ENCODE measurements at places on chromosomes 2 and 18.

DNA sequence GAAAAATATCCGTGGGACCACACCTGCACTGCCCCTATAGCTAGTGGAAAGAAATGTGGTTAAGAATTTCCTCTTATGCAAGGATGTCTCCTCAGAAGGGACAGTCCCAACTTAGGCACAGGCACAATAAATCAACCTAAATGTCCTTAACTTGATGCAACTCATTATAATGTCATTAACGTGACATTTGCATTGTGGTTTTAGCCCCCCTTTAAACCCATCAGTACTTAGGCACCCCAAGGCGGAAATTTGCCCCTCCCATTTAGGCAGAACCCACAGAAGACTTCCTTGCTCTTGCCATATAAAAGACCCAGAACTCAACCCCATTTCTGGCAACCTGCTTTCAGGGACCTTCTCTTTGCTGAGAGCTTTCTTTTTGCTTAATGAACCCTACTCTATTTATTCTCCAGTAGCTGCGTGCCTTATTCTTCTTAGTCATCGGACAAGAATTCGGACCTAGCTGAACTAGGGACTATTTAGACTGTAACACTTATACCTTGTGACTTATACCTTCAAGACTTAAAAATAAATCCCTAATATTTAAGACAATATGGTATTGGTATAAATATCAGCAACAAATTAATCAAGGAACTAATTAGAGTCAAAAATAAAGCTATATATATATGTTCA lies 1281.6 kb upstream of the TMEFF2 start:
- no peak for DNase-seq

DNA sequence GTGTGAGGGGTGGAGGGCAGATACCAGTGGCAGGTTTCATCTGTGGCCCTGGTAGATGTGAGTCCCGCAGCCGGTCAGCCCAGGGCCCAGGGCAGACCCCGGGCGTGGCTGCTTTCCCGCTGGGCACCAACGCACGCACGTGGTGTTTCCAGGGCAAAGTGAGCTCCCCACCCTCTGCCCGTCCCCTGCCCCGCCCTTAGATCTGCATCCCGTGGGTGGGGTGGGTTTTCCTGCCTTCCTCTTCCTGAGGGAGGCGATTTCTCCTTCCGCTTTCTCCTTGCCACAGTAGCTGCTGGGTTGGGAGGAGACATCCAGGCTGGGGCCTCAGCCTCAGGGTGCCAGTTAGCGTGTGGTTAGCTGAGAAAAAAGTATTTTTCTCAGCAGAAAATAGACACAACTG lies 49.6 kb downstream of the ODC1 start:
- DNase-seq = no peak

DNA sequence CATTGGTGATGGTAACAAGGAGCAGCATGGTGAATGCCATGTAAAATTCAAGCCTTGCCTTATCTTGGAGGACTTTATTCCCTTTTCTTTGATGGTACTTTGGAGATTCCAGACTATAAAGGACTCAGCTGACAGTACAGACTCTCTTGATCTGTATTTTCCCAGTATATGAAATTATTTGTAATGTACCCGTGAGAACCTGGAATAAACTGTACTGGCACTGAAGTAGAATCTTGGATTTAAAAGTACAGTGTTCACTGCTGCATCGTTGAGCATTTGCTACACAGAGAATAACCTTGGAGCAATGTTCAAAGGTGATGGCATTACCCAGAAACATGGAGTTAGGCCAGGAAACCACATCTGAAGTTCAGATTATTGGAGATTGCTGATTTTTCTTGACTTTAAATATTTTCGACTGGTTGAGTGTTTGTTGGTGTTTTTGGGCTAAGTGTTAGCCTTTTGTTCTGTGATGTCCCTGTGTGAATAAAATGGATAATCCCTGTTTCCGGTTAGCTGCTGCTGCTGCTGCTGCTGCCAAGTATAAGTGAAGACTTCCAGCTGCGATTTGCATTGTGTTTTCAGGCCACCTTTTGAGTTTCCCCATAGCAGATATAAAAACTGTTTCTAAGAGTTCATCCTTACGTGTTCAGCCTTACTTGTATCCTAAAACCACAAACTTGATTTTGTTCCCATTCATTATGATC lies 122.0 kb downstream of the SPTBN1 start:
- DNase-seq = no peak

GRCh38 chr2:227420087-227421052 lies 32.6 kb upstream of the SCYGR1 start:
- no peak for DNase-seq

GRCh38 chr2:232260075-232260474 lies 118.5 kb upstream of the ALPP start:
- no peak for DNase-seq

DNA sequence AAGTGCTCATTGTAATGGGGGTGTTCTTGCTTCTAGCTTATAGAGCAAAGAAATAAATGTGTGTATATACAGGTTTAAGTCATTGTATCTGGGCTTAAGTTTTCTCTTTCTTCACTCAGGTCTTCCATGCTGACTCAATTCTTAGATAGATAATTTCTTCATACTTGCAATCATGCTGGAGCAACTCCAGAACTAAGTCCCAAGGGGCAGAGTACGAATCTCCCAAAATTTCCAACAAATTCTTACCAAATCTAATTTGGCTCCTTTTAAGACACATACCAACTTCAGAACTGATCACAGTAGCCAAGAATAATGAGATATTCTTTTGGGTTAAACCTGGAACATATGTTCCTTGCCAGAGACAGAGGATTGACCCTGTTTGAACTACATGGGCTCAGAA lies 4.3 kb upstream of the SPAG16 start:
- no peak for DNase-seq

GRCh38 chr2:13676269-13676668 lies 956.2 kb upstream of the LRATD1 start:
- no peak for DNase-seq

DNA sequence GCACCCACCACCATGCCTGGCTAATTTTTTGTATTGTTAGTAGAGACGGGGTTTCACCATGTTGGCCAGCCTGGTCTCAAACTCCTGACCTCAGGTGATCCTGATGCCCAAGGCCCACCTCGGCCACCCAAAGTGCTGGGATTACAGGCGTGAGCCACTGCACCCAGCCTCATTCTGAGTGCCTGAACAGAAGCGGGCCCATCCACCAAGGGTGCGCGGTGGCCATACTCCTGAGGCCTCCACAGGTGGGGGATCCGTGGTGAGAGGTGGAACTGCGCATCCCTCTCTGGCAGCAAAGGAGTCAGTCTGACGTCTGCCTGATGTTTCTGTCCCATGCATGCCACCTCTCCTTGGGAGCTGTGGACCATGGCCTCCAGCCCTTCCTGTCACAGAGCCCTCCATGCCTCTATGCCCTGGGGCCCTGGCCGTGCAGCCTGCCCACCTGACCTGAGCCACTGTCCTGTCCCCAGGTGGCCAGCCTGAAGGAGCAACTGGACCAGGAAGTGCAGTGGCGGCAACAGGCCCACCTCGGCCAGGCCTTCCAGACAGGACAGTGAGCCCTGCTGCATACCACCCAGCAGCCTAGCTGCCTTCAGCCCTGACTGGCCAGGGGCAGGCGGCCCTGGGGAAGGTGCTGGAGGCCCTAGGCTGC lies 7.6 kb upstream of the SNED1 start:
- no peak for DNase-seq

Measured in GM19239 (cell line).